Aortic smooth muscle cell (primary cell): ENCODE measurements at places on chromosomes 6 and 20. TPM values are rescaled to one million over a fixed set of nuclear protein-coding genes. Genes with fewer than 3 reads are reported as not detected.

The IRF4 gene
- total RNA-seq: under 0.01 TPM in 1 of 2 replicates, not detected in the other

The RTEL1 gene
- 12.4 and 15.7 TPM in 2 replicates for total RNA-seq

The SNTA1 gene
- 23.9 and 40.4 TPM in 2 replicates for total RNA-seq

The ACSS1 gene
- total RNA-seq: 2.0 and 4.9 TPM in 2 replicates

The RAMACL gene
- 0.66 and 2.1 TPM in 2 replicates for total RNA-seq

The DNMT3B gene
- total RNA-seq: 2.2 and 2.9 TPM in 2 replicates

The DEFB124 gene
- total RNA-seq: not detected in 2 replicates
